ENCODE measurements at places on chromosomes 3 and 15. TPM values are rescaled to one million over a fixed set of nuclear protein-coding genes. Genes with fewer than 3 reads are reported as not detected.

CX3CR1 gene
- total RNA-seq, result not detected

SAMD7 gene
- total RNA-seq, result not detected

CPA3 gene
- not detected for total RNA-seq

ADGRG7 gene
- total RNA-seq, result not detected

EHHADH gene
- total RNA-seq, result 3.4 TPM

NECTIN3 gene
- 43.1 TPM for total RNA-seq

XCR1 gene
- total RNA-seq, result under 0.01 TPM

SH3BP5 gene
- total RNA-seq, result 33.4 TPM
